ENCODE measurements at places on chromosomes 16 and 17. TPM values are rescaled to one million over a fixed set of nuclear protein-coding genes. Genes with fewer than 3 reads are reported as not detected.
A peak's percentile ranks its signal among the peaks of the same experiment; 100 is the strongest.

DNA sequence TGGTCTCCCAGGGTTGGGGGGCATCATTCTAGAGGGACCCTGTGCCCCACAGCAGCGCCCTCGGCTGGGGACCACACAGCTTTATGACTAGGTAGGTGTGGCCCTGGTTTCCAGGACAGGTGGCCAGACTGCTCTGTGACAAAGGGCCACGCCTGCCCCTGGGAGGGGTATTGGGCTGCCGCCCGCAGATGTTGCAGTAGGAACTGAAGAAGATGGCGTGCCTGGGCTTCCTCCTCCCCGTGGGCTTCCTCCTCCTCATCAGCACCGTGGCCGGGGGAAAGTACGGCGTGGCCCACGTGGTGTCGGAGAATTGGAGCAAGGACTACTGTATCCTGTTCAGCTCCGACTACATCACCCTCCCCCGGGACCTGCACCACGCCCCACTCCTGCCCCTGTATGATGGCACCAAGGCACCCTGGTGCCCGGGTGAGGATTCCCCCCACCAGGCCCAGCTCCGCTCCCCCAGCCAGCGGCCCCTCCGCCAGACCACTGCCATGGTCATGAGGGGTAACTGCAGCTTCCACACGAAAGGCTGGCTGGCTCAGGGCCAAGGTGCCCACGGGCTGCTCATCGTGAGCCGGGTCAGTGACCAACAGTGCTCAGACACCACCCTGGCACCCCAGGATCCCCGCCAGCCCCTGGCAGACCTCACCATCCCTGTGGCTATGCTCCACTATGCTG lies at the start of gene SPPL2C:
TSS of gene SPPL2C (plus strand) at position 187 of the 681 bp plus-strand sequence. CDS start at position 213, 26 bp downstream.
- DNase-seq, result no peak

GRCh38 chr16:3150346-3151218 lies 15.8 kb downstream of the ZNF213 start:
- DNase-seq, result peak; percentile 99

The CCDC78 gene
- 1.8 TPM for total RNA-seq

- DNase-seq, result no peak
Observed at GRCh38 chr17:52294301-52294700, 135.8 kb upstream of the CA10 start.

DNA sequence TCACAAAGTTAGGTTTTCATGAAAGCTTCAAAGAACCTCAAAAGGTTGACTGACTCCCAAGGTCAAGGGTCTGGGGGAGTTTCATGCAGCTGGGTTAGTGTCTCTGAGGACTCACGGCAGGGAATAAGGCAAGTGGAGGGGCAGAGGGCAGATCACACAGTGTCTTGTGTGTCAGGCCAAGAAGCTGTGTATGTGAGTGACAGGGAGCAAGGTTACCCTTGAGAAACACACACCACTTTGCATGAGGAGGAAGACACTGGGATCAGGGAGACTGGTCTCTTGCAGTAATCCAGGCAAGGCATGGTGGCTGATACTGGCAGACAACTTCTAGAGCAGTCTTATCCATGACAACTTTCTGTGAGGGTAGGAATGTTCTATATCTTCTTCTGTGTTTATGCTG lies 6.3 kb downstream of the FLOT2 start:
- no peak for DNase-seq

DNA sequence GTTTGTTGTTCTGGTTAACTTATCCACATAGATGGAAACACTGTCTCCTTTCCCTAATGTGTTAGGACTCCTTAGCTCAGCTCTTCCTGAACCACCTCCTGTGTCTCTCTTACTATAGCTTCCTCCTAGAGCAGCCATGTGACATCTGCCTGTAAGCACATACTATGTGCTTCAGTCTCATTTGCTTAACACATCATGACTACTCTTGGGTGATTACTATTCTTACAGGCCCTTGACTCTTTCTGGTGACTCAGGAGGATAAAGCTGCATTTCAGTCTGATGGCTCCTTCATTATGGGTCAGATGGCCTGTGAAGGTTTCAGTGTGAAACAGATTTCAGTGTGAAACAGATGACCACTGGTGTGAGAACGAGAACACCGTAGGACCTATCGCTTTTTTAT lies 320 bp upstream of the KRTAP4-2 start:
- no peak for DNase-seq

- no peak for DNase-seq
Observed at GRCh38 chr17:44901411-44901921, 2.2 kb upstream of the EFTUD2 start.

The SNAI3 gene
- 3.6 TPM for total RNA-seq

DNA sequence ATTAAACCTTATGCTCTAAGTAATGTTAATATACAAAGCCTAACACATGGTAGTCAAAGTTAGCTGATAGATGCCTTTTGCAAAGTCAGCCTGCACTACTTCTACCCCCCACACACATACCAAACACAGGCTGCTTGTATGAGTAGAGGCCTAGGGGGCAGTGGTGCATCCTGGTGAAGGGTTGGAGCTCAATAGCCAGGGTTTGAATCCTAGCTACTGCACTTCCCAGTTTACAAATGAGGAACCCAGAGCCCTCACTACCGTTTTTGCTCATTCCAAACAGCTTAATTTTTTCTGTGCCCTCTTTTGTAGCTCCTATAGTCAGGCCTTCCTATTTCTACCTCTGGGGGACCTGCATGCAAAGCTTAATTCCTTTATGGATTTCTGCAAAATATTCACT lies 18.9 kb upstream of the HYDIN start:
- no peak for DNase-seq

- DNase-seq, result no peak
Observed at GRCh38 chr17:78475211-78475610, 96.8 kb downstream of the PGS1 start.

DNA sequence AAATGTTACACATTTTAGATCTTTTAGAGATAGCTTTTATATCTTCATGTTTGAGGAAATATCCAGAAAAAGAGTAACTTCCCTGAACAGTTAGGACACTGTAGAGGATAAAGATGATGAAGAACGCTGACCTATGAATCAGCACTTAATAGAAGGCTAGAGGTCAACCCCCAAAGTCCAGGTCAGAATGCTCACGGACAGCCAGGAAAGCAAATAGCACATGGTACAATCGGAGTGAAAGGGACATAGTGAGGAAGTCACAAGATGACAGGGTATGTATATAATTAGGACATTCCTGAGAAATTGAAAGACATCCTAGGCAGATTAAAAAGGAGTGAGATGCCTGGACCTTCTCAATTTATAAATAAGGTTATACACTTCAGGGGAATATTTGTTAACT lies 55.1 kb upstream of the CNTNAP4 start:
- no peak for DNase-seq

The KRTAP29-1 gene
- not detected for total RNA-seq

DNA sequence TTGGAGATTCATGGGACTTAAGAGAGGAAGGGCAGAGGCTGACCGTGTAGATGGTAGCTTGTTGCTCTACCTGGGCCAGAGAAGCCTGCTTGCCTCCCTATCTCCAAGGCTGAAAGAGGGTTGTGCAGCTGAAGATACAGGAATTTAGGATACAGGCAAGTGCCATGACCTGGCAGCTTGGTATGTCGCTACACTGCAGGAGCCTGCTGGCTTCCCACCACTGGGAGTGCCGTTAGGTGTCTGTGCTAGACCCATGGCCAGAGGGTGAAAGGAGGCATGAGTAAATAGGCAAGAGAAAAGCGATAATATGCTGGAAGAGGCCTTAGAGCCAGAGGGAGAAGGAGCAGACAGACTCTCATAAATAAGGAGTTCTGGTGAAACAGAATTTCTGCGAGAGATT lies 10.6 kb downstream of the NAA60 start:
- DNase-seq, result no peak

DNA sequence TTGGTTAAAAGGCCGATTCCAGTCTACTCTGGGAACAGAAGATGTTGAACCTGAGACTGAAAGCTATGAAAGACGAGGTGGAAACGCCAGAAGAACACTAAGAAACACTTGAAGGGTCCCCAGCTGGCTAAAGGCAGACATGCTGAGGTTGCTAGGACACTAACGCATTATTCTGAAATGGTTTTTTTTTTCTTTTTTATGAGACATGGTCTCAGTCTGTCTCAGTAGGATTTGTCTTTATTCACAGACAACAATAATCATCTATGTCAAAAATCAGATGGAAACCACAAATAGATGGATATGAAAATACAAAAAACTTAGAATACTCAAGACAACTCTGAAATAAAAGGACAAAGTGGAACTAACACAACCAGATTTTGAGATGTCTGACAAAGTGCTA lies 35.0 kb upstream of the RASD1 start:
- DNase-seq, result no peak
